ENCODE measurements at places on chromosomes 5 and 9.

DNA sequence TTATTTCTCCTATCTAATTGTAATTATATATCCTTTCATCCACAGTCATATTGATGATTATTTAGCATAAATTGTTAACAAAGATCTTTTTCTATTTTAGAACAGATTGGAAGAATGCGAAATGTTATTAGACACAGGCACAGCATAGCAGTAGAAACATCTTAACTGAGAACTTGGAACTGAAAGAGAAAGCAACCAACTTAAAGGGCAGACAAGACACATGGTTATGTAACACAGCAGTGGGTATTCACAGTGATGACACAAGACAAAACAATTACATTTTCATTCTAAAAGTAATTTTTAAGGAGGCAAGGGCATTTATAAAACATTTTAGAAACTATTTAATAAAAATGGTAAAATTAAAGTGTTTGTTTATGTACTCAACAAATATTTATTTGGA lies 57.7 kb upstream of the MEF2C start:
- DNase-seq, result no peak

DNA sequence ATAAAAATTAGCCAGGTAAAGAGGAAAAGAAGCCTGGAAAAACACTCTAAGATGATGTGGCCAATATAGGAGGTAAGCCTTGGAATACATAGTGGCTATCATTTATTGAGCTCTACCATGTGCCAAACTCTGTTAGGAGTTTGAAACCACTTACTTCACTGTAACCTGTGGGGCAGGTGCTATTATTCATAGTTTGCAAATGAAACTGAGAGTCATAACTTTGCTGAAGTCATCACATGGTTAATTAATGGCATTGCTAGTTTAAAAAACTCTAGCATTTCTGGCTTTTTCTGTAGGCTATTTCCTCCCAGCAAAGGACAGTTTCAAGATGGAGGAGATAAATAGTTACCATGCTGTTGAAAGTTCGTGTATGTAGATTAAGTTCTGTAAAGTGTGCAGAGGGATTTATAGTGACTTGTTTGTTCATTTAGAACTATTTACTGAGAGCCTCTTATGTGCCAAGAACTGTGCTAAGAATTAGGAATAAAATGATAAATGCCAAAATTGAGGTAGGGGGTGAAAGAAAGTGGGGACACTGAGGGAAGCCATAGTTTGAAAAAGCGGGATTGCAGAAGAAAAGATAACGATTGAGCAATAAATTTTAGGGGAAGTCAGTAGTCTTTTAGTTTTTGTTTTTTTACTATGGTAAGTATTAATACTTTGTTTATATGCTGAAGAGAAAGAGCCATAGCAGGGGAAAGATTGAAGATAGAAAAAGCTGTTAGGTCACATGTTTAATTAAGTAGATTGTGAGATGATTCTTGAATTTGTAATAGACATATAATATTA lies 57.2 kb downstream of the WDR70 start:
- no peak for DNase-seq

DNA sequence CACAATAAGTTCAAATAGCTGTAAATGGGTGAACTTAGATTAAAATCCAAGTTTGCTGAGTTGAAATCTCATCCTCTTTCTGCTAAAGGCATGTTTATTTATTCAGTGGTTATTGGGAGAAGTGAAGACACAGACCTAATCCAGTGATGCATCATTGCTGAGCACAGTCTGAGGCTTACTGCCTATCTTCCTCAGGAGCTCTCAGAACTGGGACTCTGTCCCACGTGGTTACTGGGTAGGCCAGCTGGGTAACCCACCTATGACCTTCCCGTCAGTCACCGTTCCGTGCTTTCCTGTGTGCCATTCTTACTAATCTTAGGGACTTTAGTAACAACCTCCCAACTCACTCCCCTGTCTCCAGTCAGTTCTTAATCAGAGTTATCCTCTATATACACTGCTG lies 226.8 kb upstream of the ATP10B start:
- DNase-seq, result no peak

DNA sequence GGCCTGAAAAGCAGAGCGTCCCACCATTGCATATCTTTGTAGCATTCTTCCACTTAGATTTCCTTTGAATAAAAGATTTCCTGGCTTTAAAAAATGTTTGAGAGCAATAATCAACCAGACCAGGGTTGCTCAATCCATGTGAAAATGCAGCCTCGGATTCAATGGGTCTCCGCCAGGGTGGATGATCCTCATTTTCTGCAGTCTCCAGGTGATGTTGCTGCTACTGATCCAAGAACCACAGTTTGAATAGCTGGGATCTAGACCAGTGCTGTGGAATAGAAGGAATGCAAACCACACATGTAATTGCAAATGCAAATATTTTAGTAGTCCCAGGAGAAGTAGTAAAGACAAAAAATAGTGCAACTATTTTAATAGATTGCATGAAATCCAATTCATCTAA lies 317.6 kb downstream of the IRX1 start:
- no peak for DNase-seq

- DNase-seq, result no peak
Observed at GRCh38 chr5:143154510-143155370, 248.7 kb downstream of the NR3C1 start.

GRCh38 chr5:160496784-160497183 lies 75.1 kb downstream of the PTTG1 start:
- DNase-seq, result peak; percentile 45

DNA sequence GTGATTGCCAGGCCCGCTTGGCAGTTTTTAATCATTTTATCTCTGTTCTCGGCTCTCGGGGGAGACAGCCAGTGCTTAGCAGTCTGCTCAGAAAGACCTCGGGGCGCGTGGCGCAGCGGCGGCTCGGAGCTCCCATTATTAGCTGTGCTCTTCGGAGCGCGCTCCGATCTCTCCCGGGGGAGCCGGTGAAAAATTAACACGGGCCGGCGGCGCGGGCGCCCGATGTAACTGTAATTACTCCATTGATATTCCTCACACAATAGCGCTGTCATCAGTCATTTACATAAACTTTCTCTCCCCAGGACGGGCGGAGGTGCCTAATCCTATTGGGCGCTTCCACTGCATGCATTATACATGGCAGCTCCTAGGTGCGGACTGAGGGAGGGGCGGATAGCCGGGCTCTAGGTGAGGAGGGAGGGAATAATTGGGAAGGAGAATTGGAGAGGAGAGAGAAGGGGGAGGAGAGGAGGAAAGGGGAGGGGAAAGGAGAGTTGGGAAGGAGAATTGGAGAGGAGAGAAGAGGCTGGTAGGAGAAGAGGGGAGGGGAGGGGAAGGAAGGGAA lies 24.9 kb downstream of the LMX1B start:
- DNase-seq, result no peak

- DNase-seq, result no peak
Observed at GRCh38 chr5:126852091-126852571, 75.2 kb downstream of the LMNB1 start.

DNA sequence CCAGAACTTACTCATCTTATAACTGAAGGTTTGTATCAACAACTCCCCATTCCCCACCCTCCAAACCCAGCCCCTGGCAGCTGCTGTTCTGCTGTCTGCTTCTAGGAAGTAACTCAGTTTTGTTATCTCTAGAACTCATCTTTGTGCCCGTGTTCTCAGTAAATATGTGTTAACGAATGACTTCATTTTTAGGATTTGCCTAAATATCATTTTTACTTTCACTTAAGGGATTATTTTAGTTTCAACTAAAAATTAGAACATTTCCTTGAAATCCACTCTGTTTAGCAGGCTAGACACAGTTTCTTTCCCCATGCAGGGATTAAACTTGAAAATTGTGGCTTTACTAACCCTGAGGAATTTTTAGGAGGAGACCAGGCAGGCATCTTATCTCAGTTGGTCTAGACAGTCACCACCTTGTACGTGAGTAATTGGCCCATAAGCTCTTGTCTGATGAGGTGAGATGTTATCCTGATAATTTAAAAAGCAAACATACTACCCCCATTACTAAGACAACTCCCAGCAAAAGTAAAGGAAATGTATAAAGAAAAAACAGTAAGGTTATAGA lies 68.2 kb upstream of the TNFAIP8 start:
- peak; percentile 45 for DNase-seq

GRCh38 chr5:82097-82496 lies 9.9 kb upstream of the PLEKHG4B start:
- no peak for DNase-seq

- no peak for DNase-seq
Observed at GRCh38 chr5:64587370-64587769, 81.6 kb downstream of the RGS7BP start.

DNA sequence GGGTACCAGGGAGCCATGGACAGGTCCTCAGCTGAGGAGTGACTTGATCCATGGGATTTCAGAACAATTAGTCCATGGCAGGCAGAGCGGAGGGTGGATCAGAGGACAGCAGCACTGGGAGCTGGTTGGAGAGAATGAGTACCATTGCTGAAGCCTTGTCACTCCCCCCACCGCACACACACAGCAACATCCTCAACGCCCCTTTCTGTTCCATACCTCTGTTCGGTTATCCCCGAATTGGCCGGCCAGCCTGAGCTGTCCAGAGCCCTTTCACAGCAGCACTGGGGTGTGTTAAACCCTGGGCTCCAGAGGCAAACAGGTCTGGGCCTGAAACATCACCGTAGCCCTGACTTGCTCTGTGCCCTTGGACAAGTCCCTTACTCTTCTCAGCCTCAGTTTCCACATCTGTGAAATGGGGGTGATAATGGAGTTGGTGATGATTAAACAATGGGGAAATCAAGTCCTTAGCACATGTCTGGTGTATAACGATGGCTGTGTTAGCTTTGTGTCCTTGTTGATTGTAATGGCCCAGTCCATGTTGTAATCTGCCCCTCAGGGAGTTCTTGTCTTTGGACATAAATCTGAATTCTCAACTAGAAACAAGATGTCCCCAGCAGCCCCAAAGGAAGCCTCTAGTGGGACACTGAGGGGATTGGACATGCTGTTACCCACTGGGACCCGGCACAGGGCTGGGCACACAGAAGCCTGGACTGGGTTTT lies 16.9 kb downstream of the GSN start:
- DNase-seq, result no peak

DNA sequence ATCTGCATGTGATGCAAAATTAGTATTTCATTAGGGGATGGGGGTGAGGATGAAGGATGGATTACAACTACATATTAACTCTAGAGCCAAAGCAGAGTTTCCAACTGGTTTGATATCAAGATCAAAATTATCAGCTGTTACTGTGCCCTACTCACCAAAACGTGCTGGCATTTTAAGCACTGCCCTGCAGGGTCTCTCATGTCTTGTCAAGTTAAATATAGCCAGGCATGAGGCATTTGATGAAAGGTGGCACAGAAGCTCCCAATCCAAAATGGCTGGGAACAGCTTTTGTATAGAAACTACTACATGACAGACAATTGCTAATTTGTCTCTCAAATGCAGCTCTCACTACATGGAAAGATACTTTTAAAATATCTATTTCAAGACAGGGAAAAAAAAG lies 27.1 kb upstream of the CAAP1 start:
- DNase-seq, result no peak

- no peak for DNase-seq
Observed at GRCh38 chr5:98454904-98455303, 318.6 kb upstream of the RGMB start.

DNA sequence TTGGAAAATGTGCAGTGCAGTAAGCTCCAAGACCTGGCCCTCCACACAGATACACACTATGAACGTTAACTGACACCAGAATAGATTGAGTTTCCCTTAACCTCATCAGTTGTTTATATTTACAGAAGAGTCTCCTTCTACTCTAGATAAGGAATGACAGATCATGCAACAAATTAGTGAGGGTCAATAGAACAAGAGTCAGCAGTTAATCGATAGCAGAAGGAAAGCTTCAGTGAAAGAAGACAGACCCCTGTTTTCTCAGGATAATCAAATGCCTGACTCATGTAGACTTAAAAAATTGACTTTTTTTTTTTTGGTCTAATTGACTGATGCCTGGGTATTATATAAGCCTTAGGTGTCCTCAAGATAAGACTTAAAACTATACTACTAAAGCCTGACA lies 179.9 kb downstream of the DTWD2 start:
- no peak for DNase-seq

DNA sequence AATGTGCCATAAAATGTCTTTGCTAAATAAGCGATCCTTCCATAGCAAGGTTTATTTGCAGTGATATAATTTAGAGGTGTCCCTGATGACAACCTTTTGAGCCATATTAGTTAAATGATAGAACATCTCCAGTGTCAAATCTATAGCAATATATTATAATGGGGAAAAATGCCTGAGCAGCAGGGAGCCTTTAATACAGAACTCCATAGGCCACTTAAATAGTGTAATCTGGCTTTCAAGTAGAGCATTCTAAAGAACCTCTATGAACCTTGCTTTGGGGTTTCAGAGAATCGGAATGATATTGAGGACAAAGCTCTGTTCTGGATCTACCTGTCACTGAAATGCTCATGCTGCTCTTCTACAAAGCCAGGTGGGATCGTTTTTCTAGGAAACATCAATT lies 96.7 kb upstream of the MEF2C start:
- DNase-seq, result no peak

GRCh38 chr5:159211729-159212174 lies 2.4 kb upstream of the RNF145 start:
- no peak for DNase-seq

GRCh38 chr5:74587890-74588289 lies 52.6 kb downstream of the ENC1 start:
- DNase-seq, result no peak

DNA sequence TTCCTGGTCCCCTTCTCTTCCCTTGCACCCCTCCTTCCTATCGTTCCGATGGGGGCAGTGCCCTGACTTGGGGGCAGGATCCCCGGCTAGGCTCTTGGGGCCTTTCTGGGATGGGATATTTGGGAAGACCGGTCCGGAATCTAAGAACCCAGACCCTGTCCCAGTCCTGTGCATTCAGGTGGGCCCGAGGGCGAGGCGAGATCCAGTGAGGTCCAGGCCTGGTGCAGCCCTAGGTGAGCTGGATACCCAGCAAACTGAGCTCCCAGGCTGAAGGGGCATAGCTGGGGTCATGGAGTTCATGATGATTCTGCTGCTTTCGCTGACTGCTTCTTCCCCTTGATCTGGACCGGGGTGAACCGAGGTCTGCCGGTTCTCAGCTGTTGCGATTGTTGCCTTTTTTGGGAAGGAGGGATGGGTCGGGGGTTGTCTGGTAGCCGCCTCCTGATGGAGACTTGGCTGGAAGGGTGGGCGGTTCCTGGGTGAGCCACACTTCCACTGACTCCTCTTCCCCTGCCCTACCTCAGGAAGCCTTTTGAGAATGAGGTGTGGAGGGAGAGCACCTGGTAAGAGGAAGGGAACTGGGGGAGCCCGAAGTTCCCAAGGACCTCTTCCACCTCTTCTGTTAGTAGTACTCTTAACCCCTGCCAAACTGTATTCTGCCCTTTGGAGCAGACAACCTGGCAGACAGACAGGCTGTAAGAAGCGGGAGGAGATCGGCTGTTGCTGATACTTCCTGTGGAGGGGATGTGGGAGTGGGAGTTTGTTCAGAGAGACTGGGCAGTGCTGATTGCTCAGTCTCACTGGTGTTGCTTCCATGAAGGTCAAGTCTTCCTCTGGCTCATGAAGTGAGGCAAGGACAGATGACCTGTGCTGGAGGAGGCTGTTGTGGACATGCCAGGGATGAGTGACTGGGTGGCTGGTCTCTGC lies 1.0 kb downstream of the LRRC8A start:
- DNase-seq, result no peak

- DNase-seq, result no peak
Observed at GRCh38 chr9:20551236-20551635, 71.1 kb downstream of the MLLT3 start.
